NCI-H2029 treated with DMSO at 0.1 percent for 48 hours (cell line): ENCODE measurements at places on chromosomes 7 and 10.
A peak's percentile ranks its signal among the peaks of the same experiment; 100 is the strongest.

- peak; percentile 26 for DNase-seq
These were observed 297.3 kb upstream of the LYZL1 start for GRCh38 chr10:28991333-28992270.

DNA sequence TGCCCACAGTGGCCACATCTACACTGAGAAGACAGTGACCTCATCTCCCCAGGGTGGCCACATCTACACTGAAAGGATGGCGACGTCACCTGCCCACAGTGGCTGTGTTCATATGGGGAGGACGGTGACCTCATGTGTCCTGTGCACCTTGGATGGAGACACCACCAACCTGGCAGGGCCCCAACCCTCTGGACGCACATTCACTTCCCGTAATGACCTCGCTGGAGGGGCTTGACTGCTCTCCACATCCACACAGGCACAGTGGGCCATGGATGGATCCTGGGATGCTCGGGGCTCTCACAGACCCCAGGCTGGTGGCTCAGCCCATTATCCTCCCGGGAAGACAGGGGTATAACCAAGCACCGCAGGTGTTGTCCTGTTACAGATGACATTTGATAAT lies 69.7 kb upstream of the BTBD16 start:
- no peak for DNase-seq

DNA sequence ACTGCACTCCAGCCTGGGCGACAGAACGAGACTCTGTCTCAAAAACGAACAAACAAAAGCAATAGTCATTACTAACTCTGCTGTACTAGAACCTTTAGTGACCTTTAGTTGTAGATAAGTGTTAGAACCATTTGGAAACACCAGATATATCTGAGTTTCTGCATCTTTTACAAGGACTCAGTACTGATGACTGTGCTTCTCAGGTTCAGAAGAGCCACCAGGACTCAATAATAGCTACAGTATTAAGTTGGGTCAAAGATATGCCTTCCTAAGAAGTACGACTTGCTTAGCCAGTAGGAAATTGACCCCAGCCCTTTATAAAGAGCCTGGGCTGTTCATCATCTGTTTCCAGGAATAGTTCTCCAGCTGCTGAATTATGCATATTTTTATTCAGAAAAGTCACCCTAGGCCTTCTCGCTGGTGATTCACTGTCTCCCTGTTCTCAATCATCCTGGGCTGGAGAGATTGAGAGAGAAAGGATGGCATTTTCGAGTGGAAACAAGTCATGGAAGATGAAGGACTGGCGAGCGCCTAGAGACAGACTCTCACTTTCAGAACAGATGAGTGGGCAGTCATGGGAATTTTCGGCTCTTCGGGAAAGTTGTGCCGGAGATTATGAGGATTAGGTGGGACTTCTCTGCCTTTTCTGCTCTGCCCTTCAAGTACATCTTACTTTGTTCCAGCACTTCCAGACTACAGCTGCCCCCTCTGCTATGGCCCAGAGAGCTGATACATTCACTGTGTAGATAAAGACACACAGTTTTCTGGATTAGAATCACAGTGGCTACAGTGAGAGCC lies 316.1 kb downstream of the CCDC3 start:
- no peak for DNase-seq

DNA sequence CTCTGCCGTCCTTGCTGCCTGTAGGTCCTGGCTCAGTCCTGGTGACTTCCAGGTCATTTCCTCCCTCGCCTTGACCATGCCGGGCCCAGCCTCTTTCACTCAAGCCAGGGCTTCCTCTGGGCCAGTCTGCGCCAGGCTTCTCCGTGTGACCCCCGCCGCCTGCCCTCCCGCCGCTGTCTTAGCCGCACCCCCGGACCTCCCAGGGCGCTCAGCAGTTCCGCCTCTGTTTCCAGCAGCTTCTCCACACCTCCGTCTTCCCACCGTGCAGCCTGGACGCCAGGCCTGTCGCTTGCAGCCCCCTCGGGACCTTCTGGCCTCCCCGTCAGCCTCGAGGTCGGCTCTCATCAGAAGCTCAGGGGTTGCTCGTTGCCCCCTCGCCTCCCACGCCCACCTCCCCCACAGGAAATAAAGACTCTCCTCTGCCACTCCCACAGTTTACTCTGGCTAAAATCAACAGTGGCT lies 123.0 kb upstream of the FZD8 start:
- DNase-seq: no peak

DNA sequence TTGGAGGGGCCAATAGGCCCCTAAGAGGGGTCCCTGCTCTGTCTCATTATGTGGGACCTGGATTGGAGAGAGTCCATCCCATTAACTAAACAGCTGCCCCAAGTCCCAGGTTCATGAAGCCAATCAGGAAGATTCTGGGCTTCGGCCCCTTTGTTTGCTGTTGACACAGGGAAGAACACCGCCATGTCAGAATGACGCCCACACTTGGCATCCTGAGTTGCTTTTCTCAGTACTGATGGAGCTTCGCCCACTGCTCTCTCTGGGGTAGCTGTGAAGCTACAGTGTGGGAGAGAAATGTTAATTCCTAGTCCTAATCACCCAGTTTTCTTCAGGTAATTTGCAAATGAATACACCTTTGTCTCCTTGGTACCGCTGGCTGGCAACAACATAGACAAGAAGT lies 264.7 kb downstream of the GLRX3 start:
- no peak for DNase-seq

DNA sequence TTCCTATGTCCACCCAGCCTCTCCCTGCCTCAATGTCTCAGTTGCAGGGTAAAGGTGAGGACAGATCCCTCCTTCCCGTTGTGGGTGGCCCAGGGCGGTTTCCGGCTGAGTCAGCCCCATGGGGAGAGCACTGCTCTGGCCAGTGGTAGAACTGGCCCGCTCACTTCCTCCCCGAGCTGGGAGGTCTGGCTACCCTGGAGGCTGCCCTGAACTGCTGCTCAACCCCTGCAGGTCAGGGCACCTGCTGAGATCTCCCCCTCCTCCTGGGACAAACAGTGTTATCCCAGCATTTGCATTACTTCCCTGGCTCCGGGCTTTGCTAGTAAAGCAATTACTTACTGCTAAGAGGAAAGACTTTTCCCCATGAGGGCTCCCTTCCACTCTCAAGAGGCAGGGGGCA lies 21.4 kb upstream of the IMPDH1 start:
- no peak for DNase-seq

GRCh38 chr7:86995052-86995725 lies 64.3 kb downstream of the ELAPOR2 start:
- no peak for DNase-seq

DNA sequence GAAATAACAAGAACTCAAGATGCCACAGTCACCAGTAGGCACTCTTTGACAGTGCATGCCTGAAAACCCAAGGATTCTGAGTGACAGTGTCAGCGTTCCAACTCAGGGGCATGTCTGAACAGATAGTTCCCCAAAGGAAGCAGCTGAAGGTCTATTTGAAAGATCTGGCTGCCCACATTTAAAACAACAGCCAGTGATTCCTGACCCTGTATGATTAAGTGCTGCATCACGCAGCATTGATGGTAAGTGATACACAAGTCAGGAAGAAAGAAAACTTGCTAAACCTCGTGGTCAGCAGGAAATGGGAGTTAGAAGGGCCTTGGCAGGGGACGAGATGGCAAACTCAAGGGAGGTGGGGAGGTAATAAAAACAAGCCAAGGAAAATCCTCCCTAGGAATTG lies 1013.1 kb downstream of the TYW1 start:
- DNase-seq: no peak

GRCh38 chr10:12909836-12910185 lies 91.7 kb downstream of the CCDC3 start:
- DNase-seq: no peak

DNA sequence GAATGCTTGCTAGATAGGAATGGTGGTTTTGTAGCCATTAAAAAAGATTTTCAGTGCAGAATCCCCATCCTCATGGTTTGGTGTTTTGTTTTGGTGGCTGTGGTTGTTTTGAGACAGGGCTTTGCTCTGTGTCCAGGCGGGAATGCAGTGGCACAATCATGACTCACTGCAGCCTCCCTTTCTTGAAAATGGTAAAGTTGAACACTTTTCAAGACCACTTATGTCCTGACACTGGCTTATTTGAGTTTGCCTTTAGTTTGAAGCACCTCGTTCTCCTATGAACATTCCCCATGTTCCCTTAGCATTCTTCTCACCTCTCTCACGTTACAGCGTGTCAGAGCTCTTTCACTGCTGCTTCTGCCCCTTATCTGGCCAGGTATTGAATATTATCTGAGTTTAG lies 140.1 kb downstream of the LRRC4 start:
- no peak for DNase-seq

GRCh38 chr7:92061154-92061553 lies 73.1 kb downstream of the CYP51A1 start:
- DNase-seq: no peak

- DNase-seq: no peak
These were observed 290.9 kb downstream of the PTPRN2 start for GRCh38 chr7:158296798-158297104.

GRCh38 chr10:131072651-131073468 lies 238.7 kb downstream of the TCERG1L start:
- no peak for DNase-seq

DNA sequence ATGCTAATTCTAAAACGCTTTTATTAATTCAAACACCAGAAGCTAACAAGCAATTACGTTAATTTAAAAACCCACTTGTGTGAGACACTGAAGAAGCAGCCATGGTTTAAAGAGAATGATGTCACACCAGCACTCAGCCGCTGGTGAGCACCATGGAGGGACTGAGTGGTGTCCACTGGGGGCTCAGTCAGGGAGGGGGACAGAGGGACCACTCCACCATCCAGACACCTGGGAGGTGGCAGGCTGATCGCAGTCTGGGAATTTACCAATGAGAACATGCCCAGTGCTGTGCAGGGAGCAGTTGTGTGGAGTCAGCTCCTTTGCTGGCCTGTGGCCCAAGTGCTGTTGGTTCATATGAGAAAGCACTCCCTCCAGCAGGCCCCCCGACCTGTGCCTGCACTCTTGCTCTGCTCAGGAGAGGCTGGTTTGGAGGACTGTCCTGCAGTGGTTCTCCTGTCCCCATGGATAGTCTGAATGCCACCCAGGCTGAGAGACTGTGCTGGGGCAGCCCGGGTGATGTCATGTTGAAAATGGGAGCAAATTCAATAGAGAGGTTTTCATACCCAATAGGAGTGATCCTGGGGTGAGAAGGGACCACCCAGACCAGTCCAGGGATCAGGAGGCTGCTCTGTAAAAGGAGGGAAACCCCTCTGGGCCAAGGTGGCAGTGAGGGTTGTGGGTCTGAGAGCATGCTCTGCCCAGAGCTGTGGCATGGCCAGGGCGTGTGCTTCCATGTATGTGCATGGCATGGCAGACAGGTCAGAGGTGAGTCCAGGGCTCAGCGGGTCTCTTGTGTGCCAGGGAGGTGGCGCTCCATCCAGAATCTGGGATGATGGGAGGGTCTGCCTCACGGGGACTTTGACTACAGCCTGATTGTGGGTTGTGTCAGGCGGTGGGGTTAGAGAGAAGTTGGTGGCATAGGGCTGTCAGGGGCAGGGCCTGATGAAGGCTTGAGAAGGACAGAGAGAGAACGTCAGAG lies 12.7 kb downstream of the ADCY1 start:
- no peak for DNase-seq

DNA sequence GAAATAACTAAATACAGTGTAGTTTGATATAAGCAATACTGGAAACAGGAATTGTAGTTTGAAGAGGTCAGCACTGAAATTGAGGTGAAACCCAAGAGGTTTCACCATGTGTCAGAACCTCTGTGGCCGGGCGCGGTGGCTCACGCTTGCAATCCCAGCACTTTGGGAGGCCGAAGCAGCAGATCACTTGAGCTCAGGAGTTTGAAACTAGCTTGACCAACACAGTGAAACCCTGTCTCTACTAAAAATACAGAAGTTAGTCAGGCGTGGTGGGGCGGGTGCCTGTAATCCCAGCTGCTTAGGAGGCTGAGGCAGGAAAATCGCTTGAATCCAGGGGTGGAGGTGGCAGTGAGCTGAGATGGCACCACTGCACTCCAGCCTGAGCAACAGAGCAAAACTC lies 13.7 kb downstream of the AHCYL2 start:
- DNase-seq: no peak

- DNase-seq: no peak
These were observed 6.2 kb downstream of the ATP6V0E2 start for GRCh38 chr7:149879766-149880637.

GRCh38 chr10:68096913-68097516 lies 12.3 kb upstream of the MYPN start:
- DNase-seq: no peak

- no peak for DNase-seq
These were observed 57.3 kb downstream of the HELLS start for GRCh38 chr10:94602729-94603515.

- no peak for DNase-seq
These were observed 17.6 kb downstream of the NUP205 start for GRCh38 chr7:135575296-135575695.

DNA sequence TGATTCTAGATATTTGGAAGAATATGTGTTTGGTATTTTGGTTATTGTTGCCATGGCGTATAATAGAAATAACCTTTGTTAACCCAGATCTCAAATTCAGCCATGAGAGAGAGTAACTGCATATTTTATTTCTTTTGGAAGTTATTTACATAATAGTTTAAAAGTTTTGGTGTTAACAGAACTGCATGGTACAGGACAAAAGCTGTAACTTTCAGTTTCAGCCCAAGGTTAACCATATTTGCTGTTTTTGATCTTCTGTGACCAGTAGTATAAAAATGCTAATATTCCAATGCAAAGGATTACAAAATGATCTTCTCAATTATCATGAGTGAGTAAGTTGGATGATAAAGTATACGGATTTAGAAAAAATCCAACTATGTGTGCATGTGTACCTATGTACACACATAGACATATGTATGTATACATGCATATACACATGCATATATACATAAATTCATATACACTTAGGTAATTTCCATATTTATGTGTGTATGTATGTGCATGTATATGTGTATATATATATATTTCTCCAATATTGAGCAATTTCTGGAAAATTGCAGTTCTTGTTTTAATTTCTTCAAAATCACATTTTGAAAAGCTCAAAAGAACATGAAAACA lies 38.0 kb upstream of the PIP4K2A start:
- no peak for DNase-seq

DNA sequence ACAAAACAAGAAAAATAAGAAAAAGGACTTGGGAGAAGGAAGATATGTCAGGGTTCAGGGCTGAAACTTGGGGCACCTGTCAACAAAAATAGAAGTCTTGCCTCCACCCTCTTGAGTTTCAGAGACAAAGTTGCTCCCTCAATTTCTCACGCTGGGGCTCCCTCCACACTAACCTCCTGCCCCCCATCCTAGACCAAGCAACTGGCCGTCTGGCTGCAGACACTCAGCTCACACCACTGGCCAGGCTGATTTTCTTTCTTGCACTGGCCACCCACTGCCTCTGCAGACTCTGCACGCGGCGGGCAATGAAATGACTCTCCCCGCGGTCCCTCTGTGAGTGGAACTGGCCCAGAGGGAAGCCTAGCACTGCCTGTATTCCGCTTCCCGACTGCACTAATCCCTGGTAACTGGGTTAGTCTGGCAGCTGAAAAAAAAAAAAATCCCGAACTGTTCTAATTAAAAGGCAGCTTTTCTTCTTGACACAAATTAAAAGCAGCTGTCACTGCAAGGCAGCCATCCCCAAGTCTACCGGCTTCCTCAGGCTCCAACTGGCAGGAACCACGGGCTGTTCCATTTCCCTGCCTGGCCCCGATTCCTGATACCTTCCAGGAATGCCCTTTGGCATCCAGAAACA lies 83.5 kb downstream of the SPDYE5 start:
- no peak for DNase-seq

GRCh38 chr7:18364396-18364795 lies 131.2 kb upstream of the HDAC9 start:
- no peak for DNase-seq
